ENCODE measurements at places on chromosomes 3 and 15.

GRCh38 chr3:78804251-78805037 is 963.4 kb downstream of the ROBO1 start:
- DNase-seq: no peak

DNA sequence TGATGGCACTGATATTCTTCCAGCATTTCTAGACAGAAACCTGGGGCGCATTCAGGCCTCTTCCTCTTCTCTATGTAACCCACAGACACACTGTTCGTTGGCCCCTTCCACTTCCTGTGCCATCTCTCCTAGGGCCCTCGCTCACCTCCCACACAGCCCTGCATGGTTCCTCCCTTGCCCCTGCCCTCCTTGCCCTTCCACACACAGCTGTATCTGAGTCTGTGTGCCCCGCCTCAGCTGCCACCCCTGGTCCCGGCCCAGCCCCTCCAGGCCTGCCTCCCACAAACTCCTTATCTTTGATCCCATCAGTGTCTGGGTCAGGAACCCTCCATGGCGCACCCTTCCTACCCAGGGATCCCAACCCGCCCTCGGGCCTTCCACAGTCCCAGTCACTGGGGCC is 37.9 kb downstream of the RAB6B start:
- no peak for DNase-seq

DNA sequence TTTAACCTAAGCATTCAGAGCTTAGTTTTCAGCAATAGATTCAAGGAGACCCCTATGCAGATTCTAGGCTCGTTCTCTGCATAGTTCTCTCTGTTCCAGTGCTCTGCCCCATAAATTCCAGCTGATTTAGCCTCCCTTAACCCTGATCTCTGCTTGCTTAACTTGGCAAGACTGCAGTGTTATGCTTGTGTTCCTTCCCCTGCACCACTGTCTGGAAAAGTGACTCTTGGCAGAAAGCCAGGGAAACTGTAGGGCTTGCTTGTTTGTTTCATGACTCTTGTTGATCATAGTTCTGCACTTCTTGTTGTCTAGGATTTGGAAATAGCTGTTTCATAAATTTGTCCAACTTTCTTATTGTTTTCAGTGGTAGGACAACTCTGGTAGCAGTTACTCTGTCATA is 40.1 kb downstream of the ANAPC13 start:
- peak; percentile 69 for DNase-seq

- no peak for DNase-seq
These were observed 1.2 kb downstream of the TMIE start for GRCh38 chr3:46702246-46703012.

DNA sequence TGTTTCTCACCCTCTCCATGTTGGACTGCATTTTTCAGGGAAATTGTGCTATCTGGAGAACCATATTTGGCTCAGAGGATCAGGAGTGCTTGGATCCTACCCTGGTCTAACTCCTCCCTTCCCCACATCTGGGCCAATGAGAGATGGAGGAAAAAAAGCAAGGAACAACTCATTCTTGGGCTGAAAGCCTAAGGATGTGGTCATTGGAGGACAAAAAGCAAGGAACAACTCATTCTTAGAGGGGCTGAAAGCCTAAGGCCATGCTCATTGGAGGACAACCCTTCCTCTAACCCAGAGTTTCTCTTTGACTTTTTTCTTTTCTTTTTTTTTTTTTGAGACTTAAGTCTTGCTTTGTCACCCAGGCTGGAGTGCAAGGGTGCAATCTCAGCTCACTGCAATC is 48.6 kb upstream of the CHRNB4 start:
- DNase-seq: no peak
